T47D (cell line): ENCODE measurements at places on chromosomes 6 and 20.

- peak; percentile 73 for DNase-seq
These were observed 149.1 kb downstream of the MTHFD1L start for GRCh38 chr6:151014404-151015100.

DNA sequence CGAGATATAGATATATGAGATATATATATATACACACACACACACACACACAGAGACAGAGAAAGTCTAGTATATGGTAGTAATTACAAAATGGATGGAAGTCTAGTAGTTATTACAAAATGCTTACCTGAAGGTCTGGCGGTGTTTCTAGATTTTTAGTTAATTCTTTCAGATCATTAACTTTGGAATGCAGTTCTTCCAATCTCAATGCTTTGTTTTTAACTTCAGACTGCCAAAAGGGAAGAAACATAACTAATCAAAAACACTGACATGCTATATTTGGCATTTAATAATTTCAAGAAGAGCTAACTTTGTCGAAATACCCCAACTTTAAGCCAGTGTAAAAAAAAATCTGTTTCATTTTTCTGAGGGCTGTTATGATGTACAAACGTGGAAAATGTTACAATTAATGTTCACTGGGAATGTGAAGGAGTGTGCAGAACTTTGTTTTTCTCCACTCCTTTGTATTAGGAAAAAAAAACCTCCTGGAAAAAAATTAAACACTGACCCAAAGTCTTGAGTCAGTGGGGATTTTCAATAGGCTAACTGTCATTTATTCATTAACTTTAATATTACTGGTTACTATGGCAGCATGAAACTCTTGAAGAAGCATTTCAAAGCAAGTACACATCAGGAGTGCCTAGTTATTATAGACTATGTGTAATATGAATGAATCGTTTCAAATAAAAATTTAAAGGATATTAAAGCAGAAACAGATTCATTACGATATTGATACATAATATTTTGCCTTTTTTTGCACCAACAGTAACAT lies 232.9 kb downstream of the SYNE1 start:
- no peak for DNase-seq

GRCh38 chr20:63027922-63028389 lies 21.2 kb upstream of the BHLHE23 start:
- DNase-seq, result peak; percentile 84

GRCh38 chr6:43189776-43190304 lies 7.8 kb downstream of the CUL9 start:
- DNase-seq, result no peak

GRCh38 chr6:12245763-12246718 lies 44.1 kb upstream of the EDN1 start:
- DNase-seq, result no peak

- no peak for DNase-seq
These were observed 80.3 kb downstream of the JARID2 start for GRCh38 chr6:15326067-15326614.

GRCh38 chr6:117555882-117556498 lies 46.3 kb downstream of the GOPC start:
- peak; percentile 34 for DNase-seq

DNA sequence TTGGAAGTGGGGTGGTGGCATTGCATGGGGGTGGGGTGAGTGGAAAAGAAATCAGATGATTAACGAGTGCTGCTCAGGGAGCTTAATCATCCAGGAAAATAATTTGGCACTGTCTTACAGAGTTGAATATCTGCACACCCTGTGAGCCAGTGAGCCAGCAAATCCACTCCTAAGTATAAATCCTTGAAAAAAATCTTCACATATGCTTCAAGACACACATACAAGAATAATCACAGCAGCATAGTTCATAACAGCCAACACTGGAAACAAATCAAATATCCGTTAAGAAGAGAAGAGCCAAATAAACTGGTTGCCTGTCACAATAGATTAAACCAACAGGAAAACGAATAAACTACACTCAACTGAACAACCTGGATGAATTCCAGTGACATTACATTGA lies 62.8 kb downstream of the SAMD3 start:
- no peak for DNase-seq

DNA sequence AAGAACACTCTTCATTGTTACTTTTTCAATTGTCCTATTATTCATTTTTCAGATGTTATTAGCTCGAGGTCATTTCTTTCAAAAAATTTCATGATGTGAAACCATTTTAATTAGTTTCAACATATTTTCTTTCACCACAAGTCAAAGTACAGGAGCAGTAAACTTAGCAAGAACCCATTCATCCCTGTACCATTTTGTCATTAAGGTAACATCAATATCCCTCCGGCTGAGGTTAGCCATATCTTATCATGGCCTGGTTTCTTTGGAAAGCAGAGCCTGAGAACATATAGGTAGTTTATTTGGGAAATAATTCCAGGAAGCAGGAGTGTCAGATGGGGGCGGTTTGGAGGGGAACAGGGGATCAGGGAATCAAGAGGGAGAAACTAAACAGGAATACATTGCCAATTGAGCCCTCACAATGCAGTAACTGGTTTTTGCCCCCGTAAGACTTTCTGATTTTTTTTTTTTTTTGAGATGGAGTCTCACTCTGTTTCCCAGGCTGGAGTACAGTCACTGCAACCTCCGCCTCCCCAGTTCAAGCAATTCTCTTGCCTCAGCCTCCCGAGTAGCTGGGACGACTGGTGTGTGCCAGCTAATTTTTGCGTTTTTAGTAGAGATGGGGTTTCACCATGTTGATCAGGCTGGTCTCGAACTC lies 83.7 kb downstream of the MKKS start:
- DNase-seq, result no peak

GRCh38 chr6:155493694-155494143 lies 38.1 kb upstream of the NOX3 start:
- peak; percentile 56 for DNase-seq

DNA sequence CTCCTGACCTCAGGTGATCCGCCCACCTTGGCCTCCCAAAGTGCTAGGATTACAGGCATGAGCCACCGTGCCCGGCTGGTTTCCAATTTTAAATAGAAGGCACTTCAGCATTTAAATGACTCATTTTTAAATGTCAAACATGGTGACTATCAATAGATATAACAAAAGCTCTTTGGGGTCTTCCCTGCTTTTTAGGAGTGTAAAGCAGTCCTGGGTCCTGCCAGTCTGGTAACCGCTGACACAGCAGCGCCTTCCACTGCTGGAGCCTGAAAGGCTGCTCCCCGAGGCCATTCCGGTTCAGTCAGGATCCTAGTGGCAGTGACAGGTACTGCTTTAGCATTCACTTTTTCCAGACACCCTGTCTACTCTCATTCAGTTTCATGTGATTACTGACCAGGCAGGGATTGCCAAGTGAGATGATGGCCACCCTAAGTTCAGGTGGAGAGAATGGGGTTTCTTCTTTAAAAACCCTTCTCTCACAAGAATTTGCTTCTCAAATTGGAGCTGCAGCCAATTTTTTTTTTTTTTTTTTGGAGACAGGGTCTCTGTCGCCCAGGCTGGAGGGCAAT lies 5.1 kb downstream of the DIDO1 start:
- peak; percentile 91 for DNase-seq

DNA sequence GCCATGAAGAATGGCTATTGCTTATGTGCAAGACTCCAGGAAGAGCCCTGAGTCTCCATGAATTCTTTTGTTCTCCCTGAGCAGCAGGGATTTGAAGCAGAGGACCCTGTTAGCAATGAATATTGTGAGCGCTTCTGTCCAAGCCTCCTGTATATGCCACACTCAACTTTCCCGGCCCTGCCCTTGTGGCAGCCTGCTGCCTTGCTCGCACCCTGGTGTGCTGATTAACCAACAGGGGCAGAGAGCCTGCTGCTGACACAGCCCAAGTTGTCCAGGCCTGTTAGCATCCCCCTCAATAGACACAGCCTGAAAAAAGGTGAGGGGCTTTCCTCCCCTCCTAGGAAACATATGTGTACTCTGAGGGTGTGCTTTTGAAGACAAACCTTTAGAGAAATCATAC lies 131.4 kb downstream of the BMP2 start:
- no peak for DNase-seq

DNA sequence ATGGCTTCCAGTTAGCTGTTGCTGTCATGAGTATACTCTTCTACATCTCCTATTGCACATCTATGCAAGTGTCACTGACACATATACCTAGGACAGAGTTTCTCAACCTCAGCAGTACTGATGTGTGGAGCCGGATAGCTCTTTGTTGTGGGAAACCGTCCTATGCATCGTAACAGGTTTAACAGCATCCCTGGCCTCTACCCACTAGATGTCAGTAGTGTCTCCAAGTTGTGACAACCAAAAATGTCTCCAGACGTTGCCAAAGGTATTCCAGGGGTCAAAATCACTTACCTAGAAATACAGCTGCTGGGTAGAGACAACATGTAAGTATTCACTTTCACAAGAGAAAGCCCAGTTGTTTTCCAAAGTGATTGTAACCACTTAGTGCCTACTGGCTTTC lies 637.6 kb downstream of the RNF144B start:
- DNase-seq, result no peak

DNA sequence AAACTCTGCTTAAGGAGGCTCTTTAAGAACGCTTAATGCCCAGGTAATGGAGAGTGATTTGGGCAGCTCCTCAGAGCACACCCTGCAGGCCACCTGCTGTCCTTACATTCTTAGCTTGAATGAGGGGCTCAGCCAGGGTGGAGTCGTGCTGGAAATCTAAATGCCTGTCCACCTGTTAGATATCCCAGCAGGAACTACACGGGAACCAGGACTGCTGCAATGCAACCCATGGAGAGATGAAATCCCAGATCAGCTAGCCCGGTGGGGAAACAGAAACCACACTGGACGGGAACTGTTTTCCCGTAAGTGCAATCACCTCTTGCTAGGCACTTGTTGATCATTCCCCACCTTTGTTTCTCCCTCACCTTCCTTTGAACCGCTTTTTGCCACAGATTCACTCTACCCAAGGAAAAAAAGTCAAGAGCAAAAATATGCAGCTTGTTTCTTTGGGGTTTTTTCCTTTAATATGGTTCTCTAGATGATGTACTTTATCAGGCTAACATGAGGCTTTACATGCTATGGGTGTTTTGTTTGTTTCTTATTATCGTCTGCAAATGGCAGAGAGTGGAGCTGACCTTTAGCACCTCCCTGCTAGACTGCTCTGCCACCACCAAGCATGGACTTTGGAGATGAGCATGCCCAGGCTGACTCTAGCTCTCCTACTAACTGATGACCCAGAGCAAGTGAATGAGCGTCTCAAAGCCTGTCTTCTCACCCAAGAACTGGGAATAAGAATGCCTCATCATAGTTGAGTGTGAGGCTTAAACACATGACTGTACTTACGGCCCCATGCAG lies 125.9 kb upstream of the TNFAIP3 start:
- no peak for DNase-seq

- DNase-seq, result no peak
These were observed 37.0 kb upstream of the MYL9 start for GRCh38 chr20:36504295-36504694.

DNA sequence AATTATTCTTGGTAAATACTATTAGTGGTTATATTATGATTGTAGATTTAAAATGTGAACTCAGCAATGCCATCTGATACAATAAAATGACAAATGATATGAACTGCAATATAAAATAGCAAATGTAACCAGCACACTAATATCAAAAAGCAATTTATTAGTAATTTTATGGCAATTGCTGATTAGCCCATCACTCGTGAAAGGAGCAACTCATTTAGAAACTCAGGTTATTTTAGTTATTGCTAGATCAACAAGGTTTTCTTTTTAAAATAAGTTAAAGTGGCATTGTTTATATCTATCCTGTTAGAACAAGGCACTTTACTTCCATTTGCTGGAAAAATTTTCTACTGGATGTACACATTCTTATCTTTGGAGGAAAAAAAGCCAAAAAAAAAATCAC lies 18.4 kb upstream of the MCUR1 start:
- no peak for DNase-seq

GRCh38 chr6:57294862-57295445 lies 22.5 kb upstream of the PRIM2 start:
- no peak for DNase-seq

DNA sequence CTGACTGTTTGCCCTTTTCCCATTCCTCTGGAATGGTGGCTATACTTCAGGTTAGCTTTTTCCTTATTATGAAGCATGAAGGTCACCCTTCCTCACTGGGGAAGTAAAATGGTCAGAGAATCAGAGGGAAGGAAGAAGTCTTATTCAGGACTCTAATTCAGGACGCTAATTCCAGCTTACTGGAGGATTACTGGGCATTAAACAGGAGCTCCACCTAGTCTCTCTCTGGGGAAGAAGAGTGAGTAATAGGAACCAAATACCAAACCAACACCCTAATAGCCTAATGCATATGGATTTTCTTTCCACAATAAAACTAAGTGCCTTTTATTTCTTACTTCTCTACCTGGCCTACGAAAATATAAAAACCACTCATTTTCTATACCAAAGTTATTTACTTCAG lies 10.1 kb downstream of the CRISP1 start:
- DNase-seq, result no peak

DNA sequence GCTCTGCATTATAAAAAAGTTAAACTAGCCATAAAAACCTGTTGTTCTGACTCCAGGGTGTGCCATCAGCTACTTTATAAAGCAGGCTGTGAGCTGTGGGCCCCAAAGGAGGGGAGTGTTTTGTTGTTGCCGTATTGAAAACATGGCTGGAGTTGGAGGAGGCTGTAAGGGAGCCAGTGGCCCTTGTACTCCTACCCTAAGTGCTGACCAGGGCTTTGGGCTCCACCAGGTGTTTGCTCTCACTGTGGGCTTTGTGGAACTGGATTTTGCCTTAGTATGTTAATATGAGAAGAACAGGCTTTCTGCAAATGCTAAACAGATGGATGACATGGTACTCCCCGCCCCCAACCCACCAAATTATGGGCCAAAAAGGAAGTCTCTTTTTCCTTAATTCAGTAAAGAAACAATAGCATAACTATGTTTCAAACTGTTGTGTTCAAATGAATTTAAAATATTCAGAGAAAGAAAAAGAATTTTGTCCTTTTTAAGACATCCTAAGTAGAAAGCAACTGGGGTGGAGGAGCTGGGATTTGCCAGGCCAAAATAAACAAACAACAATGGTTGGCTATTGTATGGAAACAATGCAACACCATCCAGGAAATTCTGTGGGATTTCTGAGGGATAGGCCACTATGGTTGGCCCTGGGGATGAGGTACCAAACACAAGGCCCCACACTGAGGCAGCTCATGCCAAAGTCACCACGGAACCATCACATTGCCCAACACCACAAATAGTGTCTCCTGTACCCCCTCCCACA lies 63.3 kb downstream of the PLCG1 start:
- DNase-seq, result no peak

DNA sequence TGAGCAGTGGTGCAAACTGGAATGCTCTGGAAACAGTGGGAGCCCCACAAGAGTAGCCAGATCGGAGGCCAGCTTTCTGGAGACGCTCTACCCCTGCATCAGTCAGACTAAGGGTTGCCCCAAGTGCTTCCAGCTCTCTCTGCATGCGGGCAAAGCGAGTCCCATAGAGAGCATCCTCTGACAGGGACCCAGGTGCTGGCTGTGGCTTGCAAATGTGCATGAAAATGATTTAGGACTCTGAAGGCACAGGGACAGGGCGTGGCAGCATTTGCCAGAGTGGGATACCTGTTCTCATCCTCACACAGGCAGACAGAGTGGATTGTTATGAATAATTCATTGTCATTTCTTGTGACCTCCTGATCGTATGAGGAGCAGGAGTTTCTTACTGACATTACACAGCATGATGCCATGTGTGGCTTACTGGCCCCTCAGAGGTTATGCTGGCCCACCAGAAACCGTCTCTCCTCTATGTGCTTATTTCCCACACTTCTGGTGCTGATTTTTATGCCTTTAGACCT lies 10.3 kb downstream of the RIN2 start:
- DNase-seq, result no peak

- no peak for DNase-seq
These were observed 754.6 kb upstream of the MMS22L start for GRCh38 chr6:98037571-98037970.
